ENCODE measurements at places on chromosomes 1 and 21.

GRCh38 chr1:3009021-3009420, 12.2 kb upstream of the ACTRT2 start:
- DNase-seq: no peak

- no peak for DNase-seq
Observed at GRCh38 chr21:32768530-32768929, 3.0 kb downstream of the PAXBP1 start.

DNA sequence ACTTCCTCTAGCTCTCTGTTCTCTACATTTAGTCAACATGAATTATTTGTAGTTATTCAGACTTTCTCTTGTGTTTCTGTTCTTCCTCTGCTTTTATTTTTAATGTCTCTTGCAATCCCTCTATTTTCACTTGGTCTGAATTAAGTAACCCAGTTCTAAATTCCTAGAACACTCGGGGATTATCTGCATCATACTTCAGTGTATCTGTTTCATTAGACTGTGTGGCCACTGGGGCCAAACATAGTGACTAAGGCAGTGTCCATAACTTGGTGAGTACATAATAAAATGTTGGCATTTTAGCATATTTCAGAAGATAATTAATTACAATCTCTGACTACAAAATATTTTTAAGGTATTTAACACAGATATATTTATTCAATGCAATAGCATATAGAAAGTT, 1087.2 kb upstream of the B3GALT2 start:
- no peak for DNase-seq

GRCh38 chr21:38954588-38955004, 148.9 kb downstream of the ETS2 start:
- DNase-seq: no peak

DNA sequence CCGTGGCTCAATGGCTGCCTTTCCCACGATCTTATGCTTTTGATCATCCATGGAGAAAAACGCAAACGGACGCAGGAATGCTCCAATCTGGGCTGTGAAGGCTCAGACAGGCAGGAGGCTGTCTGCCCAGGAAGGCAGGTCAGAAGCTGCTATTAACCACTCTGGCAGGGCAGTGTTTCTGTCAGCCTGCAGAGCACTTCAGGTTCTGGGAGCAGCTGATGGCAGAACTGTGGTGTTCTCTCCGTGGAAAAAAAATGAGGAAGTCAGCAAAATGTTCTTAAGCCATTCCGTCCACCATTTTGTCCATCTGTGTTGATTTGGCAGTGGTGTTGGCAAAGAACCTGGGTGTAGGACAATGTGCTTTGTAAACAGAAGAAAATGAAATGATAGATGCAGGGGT, 91.7 kb downstream of the SIM2 start:
- no peak for DNase-seq

GRCh38 chr1:111347026-111347425, 56.4 kb downstream of the CHIA start:
- DNase-seq: no peak
